KBM-7 (cell line): ENCODE measurements at places on chromosomes 3 and 15.

DNA sequence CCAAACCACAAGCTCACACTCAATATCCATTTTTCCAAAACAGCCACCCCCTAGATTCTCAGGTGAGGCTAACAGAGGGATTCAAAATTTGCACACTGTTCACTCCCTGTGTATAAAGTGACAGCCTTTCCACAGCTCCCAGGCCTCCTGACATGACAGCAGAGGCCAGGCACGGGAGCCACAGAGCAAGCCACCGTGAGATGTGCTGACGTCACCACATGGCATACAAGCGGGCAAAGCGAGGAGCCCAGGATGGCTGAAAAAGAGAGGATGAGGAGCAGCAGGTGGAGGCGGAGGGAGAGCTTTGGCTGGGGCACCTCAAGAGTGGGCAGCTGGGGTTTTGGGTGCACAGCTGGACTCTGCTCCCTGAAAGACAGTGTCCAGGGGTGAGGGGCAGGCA, 27.1 kb downstream of the EHD4 start:
- DNase-seq = no peak

DNA sequence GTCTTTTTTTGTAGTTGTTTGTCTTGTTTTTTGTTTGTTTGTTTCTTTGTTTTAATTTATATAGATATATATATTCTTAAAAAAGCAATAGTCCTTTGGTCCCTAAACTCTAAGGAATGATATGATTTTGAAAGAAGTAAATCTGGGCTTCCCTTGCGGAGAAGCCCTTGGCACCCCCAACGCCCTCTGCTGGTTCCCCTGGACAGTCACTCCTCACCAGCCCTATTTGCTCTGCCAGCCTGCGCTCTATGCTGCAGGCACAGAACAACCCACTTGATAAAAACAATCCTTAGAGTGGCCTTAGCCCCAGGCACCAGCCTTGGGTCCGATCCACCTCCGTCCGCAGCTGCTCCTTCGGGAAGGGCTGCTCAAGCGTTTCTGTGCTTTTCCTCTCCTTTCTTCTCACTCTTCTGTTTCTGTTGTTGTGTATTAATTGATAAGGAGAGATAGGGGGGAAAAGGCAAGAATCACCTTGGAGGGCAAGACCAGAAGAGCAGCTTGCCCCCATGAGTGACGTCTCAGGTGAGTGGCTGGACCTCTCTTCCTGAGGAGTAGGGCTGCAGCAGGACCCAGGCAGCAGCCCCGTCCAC, 13.7 kb upstream of the PARP6 start:
- DNase-seq = peak; percentile 71

- no peak for DNase-seq
These were observed 79.3 kb upstream of the LMOD3 start for GRCh38 chr3:69201658-69202057.

DNA sequence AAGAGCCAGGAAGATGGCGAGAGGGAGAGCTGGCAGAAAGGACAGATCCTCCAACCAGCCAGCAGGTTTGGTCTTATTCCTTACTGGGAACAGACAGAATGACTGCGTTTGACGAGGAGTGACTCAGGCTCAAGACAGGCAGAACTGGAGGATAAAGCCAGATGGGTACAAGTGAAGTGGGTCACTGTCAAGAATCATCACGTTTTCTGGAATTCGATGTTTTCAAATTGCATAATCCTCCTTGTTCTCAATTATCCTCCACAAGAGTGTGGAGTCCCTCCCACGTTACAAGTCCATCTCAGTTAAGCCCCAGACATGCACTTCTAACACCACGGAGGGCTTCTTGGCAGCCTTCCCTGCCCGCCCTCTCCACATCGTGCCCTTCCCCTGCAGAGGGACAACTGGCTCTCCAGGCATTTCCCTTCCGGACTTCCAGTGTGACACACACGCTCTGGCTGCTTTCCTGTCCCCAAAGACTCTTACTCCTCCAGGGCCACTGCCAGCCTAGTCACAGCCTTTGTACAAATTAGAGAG, 183.1 kb downstream of the CHST2 start:
- DNase-seq = peak; percentile 11

DNA sequence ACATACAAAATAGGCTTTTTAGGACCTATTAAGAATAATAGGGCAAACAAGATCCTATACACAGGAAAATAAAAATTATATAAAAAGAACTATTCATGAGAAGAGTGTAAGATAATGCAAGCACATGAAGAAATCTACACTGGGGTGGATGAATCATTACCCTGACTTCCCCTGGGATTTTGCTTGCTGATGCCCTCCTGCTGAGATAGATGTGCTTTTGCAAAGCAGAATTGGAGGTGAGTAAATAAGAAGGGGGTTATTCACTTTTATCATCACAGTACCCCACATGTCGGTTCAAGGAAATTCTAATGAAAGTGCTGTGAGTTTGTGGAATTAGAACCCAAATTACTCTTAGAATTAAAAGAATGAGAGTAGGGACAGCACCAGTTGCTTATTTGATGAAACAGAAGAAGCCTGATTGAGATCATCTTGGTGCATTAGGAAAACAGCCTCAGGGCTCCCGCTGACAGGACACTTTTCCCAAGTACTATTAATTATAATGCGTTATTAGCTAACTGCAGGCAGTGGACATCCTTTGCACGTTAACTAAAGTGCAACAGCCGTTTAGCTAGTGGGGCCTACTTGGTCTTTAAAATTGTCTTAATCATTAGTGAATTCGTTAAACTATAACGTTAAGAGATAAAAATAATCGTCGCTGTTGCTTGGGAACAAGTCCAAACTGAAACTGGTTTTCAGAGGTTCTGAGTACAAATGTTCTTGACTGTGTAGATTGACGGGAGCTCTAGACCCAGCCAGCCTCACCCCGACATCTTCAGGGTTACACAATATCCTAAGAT, 48.4 kb downstream of the SLC2A2 start:
- DNase-seq = no peak

DNA sequence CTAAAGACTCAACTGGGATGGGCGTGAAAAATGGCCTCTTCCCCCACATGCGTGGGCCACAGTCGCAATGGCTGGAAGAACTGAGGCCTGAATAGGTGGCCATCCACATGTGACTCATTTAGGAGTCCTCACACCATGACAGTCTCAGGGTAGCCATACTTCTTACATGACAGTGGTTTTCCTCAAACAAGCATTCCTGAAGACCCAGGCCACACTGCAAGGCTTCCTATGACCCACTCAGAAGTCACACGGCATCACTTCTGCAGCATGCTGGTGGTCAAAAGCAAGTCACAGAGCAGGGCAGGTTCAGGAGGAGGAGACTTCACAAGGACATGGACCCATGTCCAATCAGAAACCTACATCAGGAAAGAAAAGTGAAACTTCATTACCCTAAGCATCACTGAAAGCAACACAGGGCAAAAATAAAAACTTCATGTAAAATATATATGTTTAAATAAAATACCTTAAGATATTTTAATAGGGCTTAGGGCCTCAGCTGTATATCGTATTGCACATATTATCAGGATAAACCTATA, 257.1 kb downstream of the OPA1 start:
- no peak for DNase-seq

DNA sequence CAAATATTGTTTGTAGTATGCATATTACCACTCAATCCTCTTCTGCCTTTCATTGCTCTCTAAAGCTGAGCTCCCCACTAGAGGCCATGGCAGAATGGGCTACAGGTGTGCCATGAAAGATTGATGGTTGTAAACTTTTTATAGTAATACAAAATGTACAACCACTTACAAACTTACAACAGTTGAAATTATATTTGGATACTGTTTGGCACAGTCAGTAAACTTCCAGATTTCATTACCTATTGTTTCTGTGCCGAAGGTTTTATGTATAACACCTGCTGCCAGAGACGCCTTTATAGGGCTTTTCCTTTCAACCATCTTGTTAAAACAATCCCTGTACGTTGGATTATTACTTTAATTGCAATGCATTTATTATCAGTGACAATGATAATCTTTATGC, 7.0 kb downstream of the ROPN1 start:
- DNase-seq = no peak

DNA sequence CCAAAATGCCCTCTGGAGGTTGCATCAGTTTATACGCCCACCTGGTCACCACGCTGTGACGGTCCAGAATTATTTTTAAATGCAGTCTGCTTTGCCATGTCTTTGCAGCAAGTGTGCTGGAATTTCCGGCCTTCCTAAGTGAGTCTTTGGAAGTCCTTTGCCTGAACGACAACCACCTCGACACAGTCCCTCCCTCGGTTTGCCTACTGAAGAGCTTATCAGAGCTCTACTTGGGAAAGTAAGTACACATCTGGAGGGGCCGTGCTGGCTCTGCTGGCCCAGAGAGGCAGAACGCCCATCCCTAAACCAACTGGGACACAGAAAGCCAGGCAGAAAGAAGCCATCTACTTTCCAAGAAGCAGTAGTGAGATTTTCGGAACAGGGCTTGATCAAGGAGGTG, 101.8 kb downstream of the LRRK1 start:
- no peak for DNase-seq

- DNase-seq = no peak
These were observed 105.2 kb downstream of the LIPC start for GRCh38 chr15:58537033-58537432.

- peak; percentile 37 for DNase-seq
These were observed 1.3 kb upstream of the TWF2 start for GRCh38 chr3:52240059-52240885.

GRCh38 chr3:184227481-184227935, 1.9 kb upstream of the VWA5B2 start:
- peak; percentile 54 for DNase-seq

GRCh38 chr3:19103510-19103909, 44.8 kb upstream of the KCNH8 start:
- DNase-seq = no peak

DNA sequence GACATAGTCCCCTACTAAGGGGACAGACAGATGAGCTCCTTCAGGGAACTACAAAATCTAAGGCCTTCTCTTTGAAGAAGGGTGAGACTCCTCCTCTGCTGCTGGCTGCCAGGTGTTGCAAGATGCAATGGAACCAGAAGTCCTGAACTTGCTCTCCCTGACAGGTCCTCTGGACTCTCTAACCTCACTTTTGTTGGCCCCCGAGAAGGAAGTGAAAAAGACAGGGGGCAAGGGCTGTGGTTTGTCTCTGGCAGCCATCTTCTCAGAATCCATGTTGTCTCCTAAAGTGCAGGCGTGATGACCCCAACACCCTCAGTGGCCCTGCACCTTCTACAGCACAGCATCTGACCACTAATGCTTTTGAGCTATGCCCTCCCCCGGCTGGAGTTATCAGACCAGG, 292.5 kb downstream of the CHST2 start:
- DNase-seq = no peak

GRCh38 chr3:112086875-112087524, 811 bp downstream of the C3orf52 start:
- no peak for DNase-seq

- DNase-seq = no peak
These were observed 136.6 kb upstream of the ARPP21 start for GRCh38 chr3:35502699-35503098.
